ENCODE measurements at places on chromosomes 4 and X.

- DNase-seq = no peak
Observed at GRCh38 chr4:61375301-61375700, 175.2 kb downstream of the ADGRL3 start.

DNA sequence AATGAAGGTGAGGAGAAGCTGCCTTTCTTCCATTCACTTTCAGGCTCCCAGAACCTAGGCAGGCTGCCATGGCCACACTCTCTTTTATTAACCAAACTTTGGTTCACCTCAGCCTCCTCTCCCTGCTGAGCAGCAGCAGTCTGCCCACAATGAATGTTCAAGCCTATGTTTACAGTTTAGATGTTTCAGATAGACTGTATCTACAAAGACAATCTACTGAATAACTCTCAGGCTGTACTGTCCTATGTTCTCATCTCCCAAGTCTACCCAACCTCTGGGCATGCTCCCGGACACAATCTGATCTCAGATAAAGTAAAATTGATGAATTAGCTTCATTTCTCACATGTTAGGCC lies 59.2 kb upstream of the TMEM164 start:
- no peak for DNase-seq

GRCh38 chr4:55549888-55550287 lies 3.2 kb upstream of the CLOCK start:
- DNase-seq = no peak

DNA sequence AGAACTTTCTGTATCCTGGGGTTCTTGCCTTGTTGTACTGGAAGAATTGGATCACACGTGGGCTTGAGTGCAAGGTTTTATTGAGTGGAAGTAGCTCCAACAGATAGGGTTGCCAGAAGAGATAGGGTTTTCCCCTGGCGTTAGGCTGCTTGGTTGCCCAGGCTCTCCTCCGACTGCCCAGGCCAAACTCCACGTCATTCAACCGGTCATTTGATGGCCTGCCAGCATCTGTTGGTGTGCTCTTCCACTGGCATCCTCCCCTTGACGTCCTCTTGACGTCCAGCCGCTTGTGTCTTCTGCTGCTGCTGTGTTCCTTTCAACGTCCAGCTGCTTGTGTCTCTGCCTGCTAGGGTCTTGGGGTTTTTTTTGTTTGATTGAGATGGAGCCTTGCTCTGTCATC lies 340.3 kb upstream of the ZCCHC13 start:
- DNase-seq = no peak

- DNase-seq = no peak
Observed at GRCh38 chr4:7800410-7800809, 139.3 kb downstream of the AFAP1 start.

GRCh38 chr4:83320548-83320947 lies 14.1 kb downstream of the HPSE start:
- DNase-seq = no peak

- DNase-seq = no peak
Observed at GRCh38 chr4:170271723-170272122, 182.0 kb upstream of the AADAT start.

DNA sequence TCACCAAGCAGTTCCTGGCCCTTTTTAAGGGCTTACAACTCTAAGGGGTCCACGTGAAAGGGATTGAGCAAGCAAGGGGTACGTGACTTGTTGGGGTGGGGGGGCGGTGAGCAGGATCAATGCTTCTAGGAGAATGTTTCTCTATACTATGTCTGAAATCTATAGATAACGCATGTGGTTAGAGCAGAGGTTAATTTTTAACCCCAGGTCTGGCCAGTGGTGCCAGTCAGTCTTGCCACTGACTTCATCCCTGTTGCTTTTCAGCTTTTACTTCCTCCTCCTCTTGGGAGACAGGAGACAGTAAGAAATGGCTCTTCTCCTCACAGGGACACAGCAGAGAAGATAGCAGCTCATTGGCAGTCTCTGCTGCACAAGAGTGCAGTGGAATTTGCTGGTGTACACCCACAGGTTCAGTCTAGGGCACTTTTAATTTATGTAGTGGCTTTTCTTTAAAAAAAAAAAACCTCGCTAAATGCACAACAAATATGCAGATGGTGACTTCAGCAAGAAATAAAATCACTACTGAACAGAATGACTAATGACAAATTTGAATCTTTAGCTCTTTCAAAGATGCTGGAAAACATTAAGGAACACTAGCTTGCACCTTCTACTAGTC lies 190.5 kb downstream of the CCNG2 start:
- DNase-seq = peak; percentile 7

DNA sequence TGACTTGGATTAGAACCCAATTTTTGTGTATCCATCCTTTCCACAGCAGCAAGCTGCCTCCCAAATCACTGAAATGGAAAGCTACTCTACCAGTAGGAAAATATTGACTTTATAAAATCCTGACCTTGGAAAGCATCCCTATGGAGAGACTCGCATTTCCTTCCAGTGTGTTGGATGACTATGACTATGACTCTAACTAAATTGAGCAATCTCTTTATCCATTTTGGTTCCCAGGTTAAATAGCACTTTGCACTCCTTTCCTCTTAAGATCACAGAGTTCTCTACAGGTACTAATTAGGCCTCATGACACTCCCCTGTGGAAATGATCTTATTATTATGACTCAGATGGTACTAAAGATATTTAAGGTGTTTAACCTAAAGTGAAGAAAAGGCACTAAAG lies 431.8 kb downstream of the PPARGC1A start:
- no peak for DNase-seq

DNA sequence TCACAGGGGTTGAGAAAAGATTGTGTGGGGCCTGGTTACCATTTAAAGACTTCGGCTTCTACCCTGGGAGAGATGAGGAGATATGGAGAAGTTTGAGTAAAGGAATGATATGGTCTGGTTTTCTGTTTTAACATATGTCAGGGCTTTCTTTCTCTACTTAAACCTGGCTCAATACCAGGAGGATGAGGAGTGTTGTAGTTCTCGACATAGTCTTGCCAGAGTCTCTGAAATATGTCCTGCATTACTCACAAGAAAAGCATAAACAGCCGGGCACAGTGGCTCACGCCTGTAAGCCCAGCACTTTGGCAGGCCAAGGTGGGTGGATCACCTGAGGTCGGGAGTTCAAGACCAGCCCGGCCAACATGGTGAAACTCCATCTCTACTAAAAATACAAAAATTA lies 16.4 kb upstream of the ACE2 start:
- DNase-seq = no peak

- no peak for DNase-seq
Observed at GRCh38 chr4:7677086-7677485, 242.4 kb upstream of the PSAPL1 start.

DNA sequence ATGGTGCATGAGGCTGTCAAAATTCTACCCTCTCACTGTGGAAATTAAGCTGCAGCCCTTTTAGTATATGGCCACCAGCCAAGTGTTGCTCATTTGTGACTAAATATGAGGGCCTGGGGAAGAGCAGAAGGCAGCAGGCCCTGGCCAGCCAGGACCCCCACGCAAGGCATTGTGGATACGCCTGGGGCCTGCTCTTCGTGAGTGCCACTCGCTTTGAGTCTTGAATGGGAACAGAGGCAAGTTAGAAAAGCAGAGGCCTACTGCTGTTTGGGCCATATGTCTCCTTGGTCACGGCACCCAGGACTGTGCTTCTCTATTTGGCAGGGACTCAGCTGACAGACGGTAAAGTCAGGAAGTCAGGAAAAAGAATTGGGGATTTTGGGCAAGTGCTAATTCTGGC lies 10.9 kb downstream of the RTL5 start:
- DNase-seq = no peak

GRCh38 chr4:185093603-185094002 lies 49.5 kb upstream of the SLC25A4 start:
- no peak for DNase-seq

- DNase-seq = no peak
Observed at GRCh38 chr4:181982437-181982836, 260.8 kb upstream of the TENM3 start.

DNA sequence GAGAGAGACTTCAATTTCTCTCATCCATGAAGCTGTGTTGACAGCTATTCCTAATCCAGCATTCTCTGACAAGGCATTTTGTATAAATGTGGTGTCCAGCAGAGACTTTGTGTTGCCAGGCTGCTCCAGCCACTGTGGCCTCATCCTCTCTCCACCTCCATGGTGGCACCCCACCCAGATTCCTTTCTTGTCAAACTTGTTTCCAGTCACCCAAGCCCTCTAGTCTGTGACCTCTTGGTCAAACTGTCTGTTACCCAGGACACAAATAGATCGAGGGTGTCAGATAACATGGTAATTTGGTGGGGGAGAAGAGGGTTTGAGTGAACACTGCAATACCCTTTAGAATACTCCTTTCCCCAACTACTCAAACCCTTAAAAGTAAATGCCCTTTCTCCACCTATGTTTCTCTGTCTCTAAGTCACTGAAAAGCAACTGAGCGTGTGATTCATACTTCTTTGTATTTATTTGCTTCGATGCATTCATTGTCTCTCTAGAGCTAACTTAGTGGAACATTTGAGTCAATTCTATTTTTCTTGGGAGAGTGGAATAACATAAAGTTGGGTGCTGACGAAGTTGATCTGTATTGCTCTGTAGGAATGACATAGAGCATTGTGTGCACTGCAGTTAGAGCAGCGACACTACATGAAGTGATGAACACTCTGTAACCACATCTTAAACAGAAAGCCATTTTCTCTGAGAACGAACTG lies 13.7 kb downstream of the PITX2 start:
- DNase-seq = no peak

- DNase-seq = no peak
Observed at GRCh38 chr4:2417765-2418649, at the start of gene ZFYVE28. Gene ZFYVE28 (minus strand): TSS chr4:2418645. CDS start chr4:2418323, 322 bp downstream.

DNA sequence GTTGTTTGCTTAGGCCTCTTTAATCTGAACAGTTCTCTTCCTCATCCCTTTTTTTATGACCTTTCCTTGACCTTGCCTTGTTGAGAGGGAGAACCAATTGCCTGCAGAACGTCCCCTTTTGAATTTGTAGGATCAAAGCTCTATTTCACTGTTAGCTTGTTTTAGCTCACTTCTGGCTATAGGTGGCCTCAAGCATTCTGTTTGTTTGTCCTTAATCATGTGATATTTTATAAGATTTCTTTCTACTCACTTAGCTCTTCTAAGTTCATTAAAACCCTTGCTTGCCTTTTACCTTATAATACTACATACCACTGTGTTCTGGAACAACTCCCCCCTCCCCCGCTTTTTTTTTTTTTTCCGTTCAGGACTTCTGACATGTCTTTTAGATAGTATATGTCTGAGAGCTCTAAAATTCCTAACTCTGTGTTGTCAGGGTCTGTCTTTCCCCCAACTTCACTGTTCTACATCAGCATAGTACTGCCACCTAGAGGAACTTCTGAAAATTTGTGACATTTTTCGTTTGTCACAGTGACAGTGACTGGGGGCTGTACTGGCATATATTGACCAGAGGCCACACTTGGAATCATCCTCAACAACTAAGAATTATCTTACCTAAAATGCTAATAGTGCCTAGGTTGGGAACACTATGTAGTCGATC lies 128.5 kb downstream of the LARP7 start:
- DNase-seq = peak; percentile 17

- no peak for DNase-seq
Observed at GRCh38 chrX:39247536-39247935, 446.3 kb downstream of the MID1IP1 start.

GRCh38 chr4:47372561-47372960 lies 90.9 kb downstream of the COMMD8 start:
- DNase-seq = no peak

- DNase-seq = no peak
Observed at GRCh38 chr4:128737098-128737513, 72.4 kb upstream of the JADE1 start.

- DNase-seq = no peak
Observed at GRCh38 chr4:137249112-137249511, 283.2 kb downstream of the PCDH18 start.

GRCh38 chr4:150297861-150298474 lies 219.7 kb downstream of the DCLK2 start:
- no peak for DNase-seq
